ENCODE measurements at places on chromosomes 6 and 20.

DNA sequence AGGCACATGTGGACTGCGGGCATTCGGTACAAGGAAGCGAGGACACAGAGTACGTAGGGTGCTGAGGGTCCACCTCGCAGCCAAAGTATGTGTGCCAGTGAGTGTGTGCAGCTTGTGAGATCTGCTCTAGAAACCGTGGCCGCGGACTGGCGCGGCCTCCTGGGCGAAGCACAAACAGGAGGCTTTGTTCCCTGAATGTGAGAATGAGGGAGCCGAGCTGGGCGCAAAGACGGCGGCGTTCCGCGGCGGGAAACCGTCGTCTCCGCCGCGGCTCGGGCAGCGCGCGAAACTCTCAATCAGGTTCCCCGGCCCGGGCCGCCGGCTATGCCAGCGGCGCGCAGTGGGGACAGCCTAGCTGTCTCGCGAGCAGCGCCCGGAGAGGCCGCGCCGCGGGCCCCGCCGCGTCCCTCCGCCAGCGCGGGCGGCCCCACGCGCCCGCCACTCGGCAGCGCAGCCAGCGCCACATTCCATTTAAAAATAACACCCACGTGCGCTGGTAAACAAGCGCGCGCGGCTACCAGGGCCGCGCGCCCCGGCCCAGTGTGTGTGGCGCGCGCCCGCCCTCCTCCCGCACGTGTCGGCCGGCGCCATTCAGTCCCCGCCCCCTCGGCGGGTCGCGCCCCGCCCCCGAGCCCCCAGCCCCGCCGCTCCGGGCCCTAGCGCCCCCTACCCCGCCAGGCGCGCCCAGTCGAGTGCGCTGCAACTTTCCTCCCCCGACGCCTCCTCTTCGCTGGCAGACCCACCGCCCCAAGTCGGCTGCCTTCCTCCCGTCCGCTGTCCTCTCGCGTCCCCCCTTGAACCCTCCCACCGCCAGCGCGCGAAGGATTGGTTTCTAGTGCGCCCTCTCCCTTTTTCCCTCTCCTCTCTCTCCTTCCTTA is 3.0 kb upstream of the FOXO3 start:
- peak; percentile 90 for DNase-seq

- peak; percentile 40 for DNase-seq
Measured at GRCh38 chr20:63740627-63741353, 1.2 kb downstream of the SLC2A4RG start.

- no peak for DNase-seq
Measured at GRCh38 chr6:142266060-142266459, 35.7 kb upstream of the ADGRG6 start.

- no peak for DNase-seq
Measured at GRCh38 chr6:100433726-100434435, 30.8 kb downstream of the SIM1 start.

DNA sequence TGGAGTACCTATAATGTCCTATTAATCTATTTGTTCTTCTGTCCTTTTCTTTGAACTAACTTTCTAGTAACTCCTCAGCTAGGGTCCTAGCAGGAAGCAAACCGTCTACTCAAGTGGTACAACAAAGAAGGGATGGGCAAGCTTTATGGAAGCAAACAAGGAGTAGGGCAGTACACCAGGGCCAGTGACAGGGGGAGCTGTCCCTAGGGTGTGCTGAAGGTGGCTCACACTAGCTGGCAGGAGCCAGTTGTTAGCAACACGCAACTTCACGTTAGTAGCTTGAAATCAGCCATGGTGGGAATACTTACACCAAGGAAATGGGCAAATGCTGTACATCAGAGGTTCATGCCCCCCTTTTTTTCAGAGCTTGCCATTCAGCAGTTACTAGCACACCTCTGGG is 74.0 kb upstream of the EYA2 start:
- no peak for DNase-seq

- no peak for DNase-seq
Measured at GRCh38 chr20:7085467-7085866, 318.0 kb downstream of the BMP2 start.

DNA sequence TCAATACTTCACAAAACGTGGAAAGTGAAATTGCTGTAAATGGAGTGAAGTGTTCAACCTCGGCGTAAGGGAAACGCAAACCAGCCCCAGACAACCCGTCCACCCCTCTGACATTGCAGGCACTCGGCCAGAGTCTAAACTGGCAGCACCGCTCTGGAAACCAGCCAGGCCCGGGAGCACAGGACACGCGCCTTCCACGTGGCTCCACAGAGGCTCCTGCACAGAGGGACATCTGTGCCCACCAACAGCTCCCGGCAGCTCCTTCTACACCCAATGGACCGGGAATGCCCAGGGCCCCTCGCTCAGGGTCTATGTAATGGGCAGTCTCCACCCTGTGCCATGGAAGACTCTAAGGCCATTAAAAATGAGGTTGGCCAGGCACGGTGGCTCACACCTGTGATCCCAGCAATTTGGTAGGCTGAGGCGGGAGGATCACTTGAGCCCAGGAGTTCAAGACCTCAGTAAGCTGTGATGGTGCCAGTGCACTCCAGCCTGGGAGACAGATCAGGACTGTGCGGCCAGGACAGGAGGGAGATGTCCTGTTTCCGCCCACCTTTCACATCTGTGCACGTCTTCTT is 3.4 kb upstream of the HELZ2 start:
- no peak for DNase-seq

DNA sequence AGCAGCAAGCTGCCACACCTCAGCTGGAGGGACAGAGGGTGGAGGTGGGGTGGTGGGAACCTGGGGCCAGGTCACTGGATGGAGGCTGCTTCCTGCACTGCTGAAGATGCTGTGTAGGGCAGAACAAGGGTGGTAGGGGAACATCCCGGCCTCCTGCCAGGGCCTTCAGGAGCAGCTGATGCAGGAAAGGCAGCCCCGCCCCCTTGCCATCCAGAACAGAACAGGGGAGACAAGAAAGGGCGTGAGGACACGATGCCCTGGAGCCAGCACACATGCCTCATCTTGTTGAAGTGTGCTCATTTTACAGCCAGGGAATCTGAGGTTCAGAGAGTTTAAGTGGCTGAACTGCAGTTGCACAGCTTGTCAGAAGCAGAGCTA is 43.1 kb upstream of the PHACTR3 start:
- no peak for DNase-seq

Data from CD4-positive, alpha-beta T cell treated with Interleukin-10 for 1 hour (primary cell).